ENCODE measurements at places on chromosomes 16 and 17. TPM values are rescaled to one million over a fixed set of nuclear protein-coding genes. Genes with fewer than 3 reads are reported as not detected.
A peak's percentile ranks its signal among the peaks of the same experiment; 100 is the strongest.

- DNase-seq: no peak
- H3K27ac ChIP-seq: peak overlapping the region; percentile 31
- peaks cover 23% of the 10 kb centered on the region for H3K4me1 ChIP-seq
- no peaks in the 10 kb centered on the region for H3K27me3 ChIP-seq
- peaks cover 14% of the 10 kb centered on the region for H3K36me3 ChIP-seq
- H3K4me3 ChIP-seq: no peak overlapping the region
These were observed 2.0 kb downstream of the C16orf86 start for GRCh38 chr16:67668495-67669157.

DNA sequence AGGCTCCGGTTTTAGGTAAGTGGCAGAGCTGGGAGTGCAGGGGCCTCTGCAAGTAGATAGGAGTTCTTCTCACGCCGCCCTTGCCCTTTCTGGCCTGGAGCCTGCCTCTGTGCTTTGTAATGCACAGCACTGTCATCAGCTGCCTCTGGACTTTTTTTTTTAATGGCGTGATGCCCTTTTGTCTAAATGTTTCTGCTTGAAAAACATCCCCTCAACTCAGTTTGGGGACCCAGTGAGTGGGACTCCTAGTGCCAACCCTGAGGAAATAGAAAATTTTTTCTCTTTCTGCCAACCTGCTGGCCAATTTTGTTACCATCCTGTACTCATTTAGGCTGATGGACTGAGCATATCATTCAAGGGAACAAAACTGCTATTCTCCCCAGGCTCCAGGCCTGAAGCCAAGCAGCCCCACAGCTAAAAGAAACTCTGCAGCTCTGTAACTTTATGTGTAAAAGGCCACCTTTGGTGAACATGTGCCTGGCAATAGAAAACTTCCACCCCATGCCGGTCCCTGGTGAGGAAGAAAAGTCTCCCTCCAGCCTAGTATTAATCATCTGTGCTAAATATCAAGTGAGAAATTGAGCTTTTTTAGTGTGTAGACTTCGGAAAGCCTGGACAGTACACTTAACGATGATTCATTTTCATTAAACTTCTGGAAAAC, 22.5 kb downstream of the SLC6A2 start:
- no peaks in the 10 kb centered on the region for H3K36me3 ChIP-seq
- H3K27me3 ChIP-seq: no peaks in the 10 kb centered on the region
- no peak overlapping the region for H3K27ac ChIP-seq
- no peaks in the 10 kb centered on the region for H3K4me1 ChIP-seq
- no peak for DNase-seq

DNA sequence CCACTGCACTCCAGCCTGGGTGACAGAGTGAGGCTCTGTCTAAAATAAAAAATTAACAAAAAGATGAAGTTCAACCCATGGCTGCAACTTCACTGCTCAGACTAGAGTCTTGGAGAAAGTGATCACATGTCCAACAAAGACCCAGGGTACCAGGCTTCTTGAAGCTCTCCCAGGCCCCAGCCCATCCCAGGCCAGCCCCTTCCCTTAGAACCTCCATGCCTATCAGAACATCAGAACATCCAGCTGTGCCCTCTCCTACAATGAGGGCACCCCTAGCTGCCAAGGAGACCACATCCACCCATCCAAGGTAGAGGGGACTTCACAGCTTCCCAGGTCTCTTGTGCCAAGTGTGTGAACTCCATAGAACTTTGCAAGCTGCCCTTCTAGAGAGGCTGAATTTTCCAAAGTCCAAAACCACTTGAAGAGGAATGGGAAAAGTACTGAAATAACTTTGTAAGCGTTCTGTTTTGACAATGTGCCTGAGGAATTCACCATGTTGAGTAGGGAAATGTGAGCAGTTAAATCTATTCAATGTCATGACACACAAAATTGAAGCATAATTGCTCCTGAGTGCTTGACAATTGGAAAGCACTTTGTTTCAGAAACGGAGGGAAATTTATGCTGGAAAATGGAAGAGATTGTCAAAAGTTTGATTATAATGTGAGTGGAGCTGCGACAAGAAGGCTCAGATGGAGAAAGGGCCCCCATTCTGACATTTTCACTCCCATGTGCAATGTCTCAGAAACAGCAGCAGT, 230.4 kb downstream of the ZNF423 start:
- H3K4me3 ChIP-seq: no peak overlapping the region
- peaks cover 5% of the 10 kb centered on the region for H3K4me1 ChIP-seq
- H3K27ac ChIP-seq: no peak overlapping the region
- no peaks in the 10 kb centered on the region for H3K27me3 ChIP-seq
- no peak for DNase-seq

DNA sequence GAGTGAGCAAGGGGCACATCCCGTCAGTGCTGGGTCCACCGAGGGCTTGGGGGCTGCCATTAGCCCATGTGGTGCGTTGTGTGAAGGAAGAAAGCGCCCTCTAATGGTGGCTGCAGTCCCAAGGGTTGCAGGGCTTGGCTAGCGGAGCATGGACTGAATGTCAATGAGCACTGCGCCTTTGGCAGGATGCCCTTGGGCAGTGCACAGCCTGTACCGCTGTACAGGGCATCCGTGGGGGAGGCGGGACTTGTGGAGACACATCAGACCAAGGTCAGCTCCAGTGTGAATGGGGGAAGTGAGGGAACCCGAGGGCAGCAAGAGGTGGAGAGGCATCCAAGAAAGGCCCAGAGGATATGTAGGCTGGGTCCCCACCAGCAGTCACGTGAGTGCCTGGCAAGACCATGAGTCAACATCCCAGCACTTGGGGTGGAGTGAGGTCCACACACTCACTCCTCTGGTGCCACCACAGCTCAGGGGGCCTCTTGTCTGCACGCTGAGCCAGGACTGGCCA, 75.5 kb upstream of the MED9 start:
- DNase-seq: no peak
- no peak overlapping the region for H3K4me3 ChIP-seq
- no peaks in the 10 kb centered on the region for H3K36me3 ChIP-seq
- no peaks in the 10 kb centered on the region for H3K4me1 ChIP-seq
- H3K27me3 ChIP-seq: no peaks in the 10 kb centered on the region

GINS2 gene
- 0.93 TPM for polyA plus RNA-seq

C16orf74 gene
- polyA plus RNA-seq: 0.24 TPM

Data from psoas muscle (tissue), 8 donors.